GM18507 (cell line): ENCODE measurements at places on chromosomes 3 and 15.

DNA sequence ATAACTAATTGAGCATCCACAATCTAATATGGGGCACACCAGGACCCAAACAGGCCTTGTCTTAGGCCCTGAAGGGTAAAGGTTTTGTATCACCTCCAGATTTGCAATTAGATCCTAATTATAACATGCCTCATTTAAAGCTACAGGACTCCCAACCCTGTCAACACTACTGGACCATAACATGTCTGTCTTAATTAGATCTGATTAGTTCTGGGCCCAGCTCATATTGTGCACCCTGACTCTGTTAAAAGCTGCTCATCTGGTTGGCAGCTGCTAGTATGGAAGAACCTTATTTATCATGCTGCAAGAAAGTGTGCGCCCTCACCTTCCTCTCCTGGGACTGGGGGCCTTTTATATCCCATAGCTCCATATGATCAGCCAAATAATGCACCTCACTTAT is 457.8 kb downstream of the ROBO1 start:
- no peak for DNase-seq

GRCh38 chr3:139122221-139122581 is 77.5 kb upstream of the PRR23C start:
- DNase-seq, result no peak

DNA sequence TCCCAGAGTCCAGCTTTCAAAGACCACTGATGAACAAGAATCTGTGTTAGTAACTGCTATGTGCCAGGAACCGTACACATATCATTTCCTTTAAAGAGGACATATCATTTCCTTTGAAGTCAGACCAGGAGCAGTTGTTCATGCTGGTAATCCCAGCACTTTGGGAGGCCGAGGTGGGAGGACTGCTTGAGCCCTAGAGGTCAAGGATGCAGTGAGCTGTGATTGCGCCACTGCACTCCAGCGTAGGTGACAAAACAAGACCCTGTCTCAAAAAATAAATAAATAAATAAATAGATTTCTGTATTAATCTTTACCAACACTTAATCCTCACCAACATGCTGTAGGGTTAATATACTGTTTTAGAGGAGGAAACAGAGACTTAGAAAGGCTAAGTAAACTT is 23.9 kb upstream of the CDV3 start:
- DNase-seq, result no peak

- no peak for DNase-seq
Observed at GRCh38 chr3:125116311-125117080, 60.7 kb upstream of the HEG1 start.

DNA sequence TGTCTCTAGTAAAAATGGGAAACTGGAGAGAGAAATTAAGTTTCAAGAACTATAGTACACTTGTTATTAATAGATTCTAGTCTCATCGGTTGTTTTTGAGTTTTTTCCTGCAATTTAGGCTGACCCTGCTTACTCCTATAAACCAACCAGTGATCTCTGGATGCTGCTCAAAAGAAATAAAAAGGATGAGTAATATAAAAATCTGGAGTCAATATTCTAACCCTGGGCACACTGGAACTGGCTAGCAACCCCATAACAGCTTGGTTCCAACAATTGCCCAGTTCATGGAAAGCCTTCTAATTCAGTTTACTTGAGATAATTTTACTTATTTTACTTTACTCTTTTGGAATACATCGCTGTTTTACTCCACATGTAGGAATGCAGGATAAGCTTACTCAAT is 211.6 kb downstream of the GBE1 start:
- no peak for DNase-seq

DNA sequence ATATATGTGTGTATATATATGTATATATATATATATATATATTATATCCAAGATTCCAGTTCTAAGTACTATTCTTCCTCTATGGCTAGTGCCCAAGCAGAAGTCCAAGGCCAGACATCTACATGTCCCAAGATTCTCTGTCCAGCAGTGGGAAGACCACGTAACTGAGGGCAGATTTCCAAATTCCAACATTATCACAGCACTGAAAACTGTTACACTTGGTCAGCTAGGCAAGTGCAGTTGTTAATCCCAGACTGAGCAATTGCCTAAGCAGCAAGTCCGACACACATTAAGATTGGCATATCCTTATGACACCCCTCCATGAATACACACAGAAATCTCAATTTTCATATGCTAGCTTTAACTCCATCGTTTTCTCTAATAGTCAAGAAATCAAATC is 1148.5 kb downstream of the IGSF11 start:
- DNase-seq, result no peak

DNA sequence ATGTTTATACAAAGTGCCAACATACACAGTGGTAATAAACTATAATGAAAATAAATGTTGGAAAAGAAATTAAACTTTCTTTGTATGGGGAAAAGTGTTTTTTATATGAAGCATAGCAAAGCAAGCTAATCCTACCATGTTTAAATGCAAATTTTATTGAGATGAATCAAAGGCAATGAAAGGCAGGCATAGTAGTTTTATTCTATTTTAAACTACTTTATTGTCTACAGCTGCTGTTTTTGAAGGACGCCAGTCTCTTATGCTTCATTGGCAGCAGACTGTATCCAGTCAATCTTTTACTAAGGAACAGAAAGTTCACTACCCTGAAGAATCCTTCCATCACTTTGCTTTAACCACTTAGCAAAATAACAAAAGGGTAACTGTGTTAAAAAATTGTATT is 761.0 kb downstream of the ROBO2 start:
- no peak for DNase-seq

DNA sequence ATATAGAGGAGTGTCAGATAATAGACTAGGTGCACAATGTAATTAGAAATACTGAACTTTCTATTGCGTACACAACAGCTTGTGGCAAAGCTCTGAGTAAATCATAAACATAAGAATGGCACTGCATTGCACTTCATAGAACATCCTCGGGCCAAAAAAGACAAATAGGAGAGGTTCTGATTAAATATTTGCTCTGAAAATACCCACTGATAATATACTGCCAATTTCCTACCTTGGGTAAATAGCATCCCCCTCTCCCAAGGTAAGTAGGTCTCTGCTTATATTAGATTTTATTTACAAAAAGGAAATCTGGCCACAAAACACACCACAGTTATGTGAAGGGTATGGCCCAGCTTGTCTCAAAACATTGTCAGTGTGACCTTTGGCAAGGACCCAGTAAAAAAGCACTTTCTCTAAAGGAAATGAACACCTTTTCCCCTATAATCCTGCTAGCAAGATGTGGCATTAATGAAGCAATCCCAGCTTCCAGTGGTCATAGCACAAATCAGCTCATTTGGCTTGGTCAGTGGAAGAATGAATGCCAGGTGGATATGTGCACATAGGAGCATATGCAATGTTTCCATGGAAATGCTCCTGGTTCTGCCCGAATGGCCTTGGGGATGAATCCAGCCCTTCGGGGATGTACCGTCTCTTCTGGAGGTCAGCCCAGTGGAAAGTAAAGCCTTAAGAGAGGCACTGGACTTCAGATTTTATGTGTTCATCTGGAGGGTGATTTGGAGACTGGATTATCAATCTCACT is 315.9 kb downstream of the LSAMP start:
- DNase-seq, result no peak

- no peak for DNase-seq
Observed at GRCh38 chr15:29569533-29570092, 252.7 kb downstream of the TJP1 start.

- DNase-seq, result no peak
Observed at GRCh38 chr15:38002883-38003477, 68.5 kb downstream of the TMCO5A start.

GRCh38 chr3:128496602-128497304 is 3.8 kb upstream of the GATA2 start:
- DNase-seq, result no peak

DNA sequence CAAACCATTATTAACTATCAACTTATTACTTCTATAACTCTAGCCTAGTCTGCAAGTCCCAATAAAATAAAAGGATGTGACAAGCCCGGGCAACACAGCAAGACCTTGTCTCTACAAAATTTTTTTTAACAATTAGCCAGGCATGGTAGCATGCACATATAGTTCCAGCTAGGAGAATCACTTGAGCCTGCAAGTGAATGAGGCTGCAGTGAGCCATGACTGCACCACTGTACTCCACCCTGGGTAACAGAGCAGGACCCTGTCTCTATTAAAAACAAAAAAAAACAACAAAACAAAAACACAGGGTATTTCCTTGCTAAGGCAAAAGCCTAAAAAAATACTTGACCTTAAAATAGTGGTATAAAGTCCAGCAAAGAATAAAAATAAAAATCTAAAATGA is 31.4 kb downstream of the ANKRD28 start:
- DNase-seq, result no peak

DNA sequence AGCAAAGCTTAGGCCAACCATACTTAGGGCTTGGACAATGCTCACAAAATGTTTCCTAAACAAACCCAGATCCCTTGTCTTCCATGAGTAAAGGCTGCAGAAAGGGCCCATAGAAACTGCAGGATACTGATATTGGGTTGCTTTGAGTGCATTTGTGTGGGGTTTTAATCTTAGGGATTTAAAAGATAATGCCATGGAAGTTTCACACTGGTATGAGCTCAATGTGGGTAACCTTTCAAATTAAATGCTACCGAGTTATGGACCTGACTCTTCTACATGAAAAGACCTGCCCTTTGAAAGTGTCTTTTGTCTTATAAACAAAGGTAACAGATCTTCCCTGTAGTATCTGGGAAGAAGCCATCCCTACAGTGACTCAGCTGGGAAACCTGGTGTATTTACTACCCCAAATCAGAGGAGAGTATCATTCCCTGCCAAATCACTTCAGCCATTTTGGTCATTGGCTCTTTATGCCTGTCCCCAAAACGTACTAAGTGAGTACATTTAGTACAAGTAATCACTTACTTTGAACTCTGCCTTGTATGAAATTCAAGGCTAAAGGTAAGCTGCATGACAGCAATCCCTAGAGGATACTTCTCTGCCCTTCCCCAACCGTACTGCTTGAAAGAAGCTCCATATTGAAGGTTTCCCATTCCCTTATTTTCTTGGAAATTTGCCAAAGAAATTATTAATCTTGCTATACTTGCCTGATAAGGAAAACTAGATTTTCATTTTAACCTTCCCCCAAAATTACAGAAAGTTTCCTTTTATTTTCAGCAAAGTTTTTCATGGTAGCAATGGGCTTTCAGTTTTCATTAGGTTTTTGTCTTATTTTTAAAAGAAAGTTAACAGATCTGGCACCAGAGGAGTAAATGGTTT is 7.2 kb downstream of the TM4SF1 start:
- DNase-seq, result no peak

DNA sequence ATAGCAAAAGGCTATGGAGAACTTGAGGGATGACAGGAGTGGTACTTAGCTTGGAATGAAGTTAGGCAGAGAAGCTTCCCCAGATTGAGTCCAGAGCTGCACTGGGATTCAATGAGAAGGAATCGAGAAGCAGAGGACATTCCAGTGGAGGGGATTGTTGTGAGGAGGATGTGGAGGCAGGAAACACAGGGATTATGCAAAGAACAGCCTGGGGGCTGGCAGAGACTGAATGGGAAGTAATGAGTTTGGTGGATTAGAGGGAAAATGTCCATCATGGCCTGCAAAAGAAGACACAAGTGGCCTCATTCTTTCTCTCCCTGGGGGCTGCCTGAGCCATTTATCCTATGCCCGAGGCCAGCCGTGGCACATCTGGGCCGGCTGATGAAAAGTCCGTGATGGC is 20.5 kb upstream of the SCN10A start:
- no peak for DNase-seq

DNA sequence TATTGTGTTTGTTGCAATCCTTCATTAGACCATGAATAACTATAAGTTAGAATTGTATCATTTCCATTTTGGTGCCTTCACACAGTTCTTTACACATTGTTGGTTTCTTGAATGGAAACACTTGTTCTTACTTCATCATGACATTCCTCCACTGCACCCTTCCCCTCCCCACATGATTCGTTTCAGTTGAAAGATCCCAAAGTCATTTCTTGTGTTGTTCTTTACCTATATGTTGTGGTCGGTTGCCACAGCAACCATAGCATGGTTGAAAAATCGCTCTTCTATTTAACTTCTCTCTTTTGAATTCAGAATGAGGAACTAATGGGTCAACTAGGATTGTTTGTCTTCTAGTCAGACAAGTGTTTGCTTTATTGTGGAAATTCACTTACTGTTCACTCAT is 103.3 kb downstream of the IL1RAP start:
- DNase-seq, result no peak

DNA sequence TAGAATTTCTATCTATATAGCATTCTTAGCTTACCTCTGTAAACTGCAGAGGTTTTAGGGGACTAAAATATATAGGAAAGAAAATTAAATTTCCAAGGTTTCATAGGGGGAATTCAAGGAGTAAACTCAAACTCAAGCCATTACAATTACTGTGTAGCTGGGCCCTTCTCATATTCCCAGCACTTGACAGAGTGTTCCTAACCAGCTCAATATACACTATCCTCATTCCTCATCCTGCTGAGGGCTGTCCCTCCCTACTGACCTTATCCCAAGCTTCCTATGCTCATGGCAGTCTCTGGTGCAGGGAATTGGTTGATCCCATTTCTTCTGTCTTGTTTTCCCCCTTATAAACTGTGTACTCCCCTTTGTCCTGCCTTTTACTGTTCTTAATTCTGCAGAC is 33.9 kb downstream of the NXPE3 start:
- DNase-seq, result no peak

GRCh38 chr3:14258906-14259904 is 80.6 kb downstream of the LSM3 start:
- no peak for DNase-seq

DNA sequence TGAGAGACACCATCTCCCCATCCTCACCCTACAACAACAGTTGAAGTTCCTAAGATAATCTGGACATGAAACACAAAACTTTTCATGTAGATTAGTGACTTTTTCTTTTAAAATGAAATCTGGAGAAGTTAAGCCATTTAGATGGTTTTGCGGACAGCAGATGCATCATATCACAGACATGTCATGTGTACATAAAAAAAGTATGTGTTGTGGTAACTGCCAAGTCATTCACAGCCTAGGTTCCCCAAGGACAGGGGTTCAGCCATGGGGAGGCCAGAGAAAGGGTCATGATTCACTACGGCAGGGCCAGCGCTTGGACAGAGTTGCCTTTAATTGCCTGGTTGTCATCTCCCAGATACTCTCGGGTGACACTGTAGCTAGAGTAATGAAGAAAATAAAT is 163.2 kb downstream of the PDZRN3 start:
- DNase-seq, result no peak

GRCh38 chr15:83747050-83747717 is 93.3 kb downstream of the ADAMTSL3 start:
- no peak for DNase-seq

DNA sequence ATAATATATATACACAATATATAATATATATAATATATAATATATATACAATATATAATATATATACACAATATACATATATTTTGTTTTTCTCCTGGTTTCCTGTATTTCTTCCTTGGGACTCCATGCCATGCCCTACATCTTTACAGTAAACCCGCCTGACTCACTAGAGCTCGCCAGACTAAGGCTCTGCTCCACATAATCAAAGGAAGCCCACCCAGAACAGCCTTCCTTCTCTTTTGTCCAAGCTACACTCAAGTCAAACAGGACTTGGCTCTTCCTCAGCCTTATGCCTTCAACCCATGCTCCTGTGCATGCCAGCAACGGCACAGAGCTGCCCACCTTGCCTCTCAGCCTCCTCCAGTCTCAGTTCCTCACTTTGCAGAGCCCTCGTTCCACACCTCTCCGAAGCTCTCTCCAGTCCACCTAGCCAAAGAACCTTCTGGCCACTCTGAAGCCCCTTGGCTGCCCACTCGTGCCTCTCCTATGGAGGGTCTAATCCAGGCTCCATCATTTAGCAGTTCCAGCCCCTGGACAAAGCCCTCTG is 109.1 kb downstream of the RFTN1 start:
- DNase-seq, result no peak
